T follicular helper cell (primary cell): ENCODE measurements at places on chromosomes 3 and 15.

DNA sequence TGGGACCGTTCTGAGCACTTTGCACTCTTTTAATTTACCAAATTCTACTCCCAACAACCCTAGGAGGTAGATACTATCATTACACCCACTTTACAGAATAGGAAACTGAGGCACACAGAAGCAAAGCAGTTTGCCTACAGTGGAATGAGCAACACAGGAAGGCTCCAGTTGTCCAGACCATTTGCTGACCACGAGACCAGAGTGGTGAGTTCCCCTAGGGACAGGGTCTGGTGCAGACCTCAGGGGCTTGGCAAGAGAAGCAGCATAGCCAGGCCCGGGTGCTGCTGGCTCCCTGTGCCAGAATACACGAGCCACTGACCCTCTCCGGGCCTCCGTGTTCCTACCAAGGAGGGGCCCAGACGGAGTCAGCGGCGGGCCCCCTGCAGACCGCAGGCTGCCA is 26.5 kb downstream of the PLXND1 start:
- DNase-seq, result no peak

DNA sequence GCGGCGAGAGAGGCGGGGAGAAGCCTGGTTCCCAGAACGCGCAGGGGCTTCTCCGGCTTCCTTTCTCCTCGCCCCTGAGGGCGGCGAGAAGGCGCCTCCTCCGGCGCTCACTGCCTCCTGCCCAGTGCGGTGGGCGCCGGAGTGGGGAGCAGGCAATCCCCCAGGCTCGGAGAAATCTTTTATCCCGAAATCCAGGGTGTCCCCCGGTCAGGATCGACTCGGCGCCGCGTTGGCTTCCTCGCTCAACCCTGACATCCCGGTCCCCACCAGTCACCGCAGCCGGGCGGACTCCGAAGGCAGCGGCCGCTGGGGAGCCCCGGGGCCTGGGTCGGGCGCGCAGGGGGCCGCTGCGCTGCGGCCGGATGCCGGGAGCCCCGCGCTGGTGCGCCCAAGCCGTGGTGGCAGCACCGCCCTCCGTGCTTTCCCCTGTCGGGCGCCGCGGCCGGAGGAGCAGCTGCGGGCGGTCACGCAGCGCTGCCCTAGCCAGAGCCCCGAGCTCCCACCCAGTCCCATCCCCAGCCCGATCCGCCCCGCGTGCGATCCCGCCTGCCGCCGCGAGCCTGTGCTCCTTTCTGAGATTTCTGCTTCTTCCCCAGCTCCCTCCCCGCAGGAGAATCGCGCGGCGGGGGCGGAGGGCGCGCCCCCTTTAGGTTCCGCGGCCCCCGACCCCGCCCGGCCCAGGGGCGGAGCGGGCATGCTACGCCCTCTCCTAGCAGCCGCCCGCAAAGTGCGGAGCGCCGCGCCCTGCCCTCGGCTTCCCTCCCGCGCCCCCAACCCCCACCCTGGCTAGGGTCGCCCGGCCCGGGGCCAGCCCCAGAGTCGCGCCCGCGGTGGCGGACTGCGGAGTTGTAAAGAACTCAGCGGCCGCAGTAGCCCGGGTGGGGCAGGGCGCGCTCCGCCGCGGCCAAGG is 683 bp upstream of the CACNA2D3 start:
- DNase-seq, result no peak

DNA sequence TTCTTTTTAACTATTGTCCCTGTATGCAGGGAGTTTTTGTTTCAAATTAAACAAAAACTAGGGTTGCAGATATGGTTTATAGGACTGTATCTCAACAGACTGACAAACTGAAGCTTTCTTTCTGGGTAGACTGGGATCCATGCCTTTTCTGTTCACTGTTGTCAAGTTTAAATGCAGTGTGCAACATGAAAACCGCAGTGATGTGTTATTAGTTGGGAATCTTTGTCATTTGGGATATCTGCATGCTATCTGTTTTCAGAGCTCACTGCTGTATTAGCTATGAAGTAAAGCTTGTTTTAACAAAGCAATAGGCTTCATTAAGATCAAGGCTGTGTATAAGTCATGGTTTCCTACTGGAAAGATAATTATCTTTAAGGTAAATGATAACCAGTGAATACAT is 21.4 kb upstream of the MCF2L2 start:
- no peak for DNase-seq

DNA sequence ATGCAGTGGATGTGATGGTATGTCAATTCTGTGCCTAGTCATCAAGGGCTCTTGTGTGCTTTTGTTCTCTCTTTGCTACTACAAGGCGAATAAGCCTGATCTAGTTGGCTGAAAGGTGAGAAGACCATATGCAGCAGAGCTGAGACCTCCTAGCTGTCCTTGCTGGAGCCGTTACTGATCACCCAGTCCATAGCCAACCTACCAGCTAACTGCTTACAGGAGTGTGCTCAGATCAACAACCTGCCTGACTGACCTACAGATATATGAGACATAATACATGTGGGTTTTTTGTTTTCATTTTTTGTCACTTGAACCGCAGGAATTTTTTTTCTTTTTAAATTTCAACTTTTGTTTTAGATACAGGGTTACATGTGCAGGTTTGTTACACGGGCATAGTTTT is 22.8 kb downstream of the OXSM start:
- DNase-seq, result no peak

DNA sequence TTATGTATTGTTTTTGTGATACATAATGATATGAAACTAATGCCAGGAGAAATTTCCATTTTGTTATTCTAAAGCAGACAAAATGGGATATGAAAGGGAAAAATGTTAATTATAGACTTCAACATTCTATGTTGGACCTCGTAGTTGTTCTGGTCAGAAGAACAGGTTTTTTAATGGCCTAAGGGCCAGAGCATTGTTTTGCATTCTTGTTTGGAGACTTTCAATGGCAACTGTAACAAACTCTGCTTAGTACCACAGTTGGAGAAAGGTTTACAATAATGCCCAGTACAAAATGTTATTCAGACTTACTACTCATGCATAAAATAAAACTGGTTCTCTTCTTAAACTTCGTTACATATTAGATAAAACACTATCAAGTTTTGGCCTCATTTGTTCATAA is 12.2 kb downstream of the PPARG start:
- no peak for DNase-seq

DNA sequence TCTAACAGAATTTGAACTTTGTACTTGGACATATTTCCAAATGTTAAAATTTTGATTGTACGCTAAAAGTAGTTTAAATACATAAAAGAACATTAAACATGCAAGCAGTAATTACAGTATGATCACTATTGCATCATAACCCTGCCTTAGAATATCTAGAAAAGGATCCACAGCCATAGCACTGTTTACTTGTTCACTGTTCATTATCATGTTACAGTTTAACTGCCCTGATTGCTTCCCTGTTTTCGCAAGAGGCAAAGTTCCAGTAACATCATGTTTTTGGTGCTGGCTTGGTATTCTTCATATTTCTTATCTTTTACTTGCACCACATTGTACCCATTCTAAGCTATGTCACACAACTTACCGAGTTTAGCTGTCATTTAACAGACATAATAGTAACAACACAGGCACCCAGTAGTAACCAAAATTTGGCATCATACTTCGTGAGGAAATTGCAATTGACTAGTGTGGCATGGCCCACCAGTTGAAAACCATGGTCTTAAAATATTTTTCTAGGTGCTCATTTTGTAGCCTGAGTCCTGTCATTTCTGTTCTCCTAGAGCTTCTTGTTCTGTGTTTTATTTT is 13.3 kb upstream of the TMEM87A start:
- DNase-seq, result no peak

GRCh38 chr15:25175033-25175788 is 220.4 kb downstream of the SNRPN start:
- no peak for DNase-seq

- DNase-seq, result no peak
Observed at GRCh38 chr3:50248387-50248786, 12.4 kb downstream of the GNAI2 start.

GRCh38 chr15:60191821-60192220 is 187.7 kb downstream of the FOXB1 start:
- no peak for DNase-seq

GRCh38 chr3:88954853-88955252 is 152.6 kb upstream of the EPHA3 start:
- DNase-seq, result no peak

GRCh38 chr3:2554656-2555055 is 456.0 kb downstream of the CNTN4 start:
- DNase-seq, result no peak

GRCh38 chr3:14801668-14802380 is 16.9 kb upstream of the FGD5 start:
- DNase-seq, result no peak

DNA sequence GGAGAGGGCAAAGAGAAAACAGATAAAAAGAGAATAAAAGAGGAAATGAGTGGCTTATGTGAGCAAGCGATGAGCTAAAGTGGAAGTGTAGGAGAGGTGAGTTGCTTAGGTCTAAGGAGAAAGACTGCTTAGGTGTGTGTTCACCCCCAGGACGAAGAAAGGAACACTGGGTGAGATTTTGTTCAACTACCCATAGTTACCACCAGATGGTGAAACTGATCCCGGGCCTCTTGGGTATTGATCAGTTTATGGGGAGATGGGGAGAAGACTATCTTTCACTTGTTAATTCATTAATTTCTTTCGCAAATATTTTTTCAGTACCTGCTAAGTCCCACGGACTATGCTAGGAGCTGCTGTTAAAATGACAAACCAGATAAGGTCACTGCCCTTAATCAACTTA is 33.9 kb downstream of the GAP43 start:
- no peak for DNase-seq

DNA sequence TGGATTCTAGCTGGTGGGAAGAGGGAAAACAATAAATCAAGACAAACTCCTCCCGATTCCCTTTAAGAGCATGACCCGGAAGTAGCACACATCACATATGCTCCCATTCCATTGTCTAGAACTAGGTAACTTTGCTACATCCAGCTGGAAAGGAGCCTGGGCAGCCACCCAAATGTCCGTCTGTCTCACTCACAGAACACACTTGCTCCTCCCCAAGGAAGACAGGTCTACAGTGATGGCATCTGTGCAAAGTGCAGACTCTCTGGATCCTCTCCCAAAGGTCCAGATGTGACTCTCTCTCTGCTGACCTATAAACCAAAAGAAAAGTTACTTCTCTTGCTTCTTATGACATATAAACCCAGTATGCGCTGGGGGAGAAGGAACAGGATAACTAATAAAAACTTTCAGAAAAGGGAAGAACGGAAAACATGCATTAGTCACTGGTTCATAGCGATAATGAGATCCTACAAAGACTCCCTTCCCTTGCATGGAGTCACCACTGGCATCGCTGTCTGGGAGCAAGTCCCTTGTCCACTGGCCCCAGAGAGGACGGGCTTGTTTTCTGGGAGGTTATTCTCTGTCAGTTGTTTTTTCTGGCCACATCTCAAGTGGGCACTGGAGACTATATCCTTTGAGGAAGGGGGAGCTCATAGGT is 29.8 kb upstream of the EPHB3 start:
- no peak for DNase-seq

DNA sequence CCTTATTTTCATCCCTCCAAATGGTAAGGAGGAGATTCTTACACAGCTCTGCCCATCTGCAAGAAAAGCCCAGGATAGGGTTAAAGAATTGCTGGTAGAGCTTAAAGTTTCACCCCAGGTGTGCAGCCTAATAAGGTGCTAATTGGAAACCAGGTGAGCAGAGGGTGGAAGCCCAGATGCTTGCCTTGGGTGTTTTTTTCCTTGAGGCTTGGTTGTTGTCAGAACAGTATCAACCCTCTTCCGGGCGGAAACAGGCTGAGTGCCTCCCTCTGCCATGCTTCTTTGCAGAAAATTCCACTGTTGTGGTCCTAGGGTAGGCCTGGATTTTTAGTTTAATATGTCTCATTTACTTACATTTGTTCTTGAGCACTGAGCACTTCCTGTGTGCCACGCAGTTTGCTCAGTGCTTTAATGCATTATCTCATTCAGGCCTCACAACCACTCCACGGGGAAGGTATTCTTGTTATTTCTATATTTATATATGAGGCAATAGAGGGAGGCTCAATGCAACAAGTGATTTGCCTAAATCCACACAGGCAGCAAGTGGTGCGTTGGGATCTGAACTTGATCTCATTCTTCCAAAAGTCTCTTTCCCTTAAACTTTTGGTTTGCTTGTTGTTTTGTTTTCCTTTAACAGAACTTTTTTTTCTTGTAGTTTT is 115.0 kb upstream of the LRIG1 start:
- no peak for DNase-seq

- no peak for DNase-seq
Observed at GRCh38 chr3:124981472-124981871, 46.9 kb upstream of the MUC13 start.

- DNase-seq, result no peak
Observed at GRCh38 chr3:13513913-13514517, 33.9 kb downstream of the HDAC11 start.

- DNase-seq, result no peak
Observed at GRCh38 chr3:46076606-46077005, 49.3 kb upstream of the XCR1 start.

DNA sequence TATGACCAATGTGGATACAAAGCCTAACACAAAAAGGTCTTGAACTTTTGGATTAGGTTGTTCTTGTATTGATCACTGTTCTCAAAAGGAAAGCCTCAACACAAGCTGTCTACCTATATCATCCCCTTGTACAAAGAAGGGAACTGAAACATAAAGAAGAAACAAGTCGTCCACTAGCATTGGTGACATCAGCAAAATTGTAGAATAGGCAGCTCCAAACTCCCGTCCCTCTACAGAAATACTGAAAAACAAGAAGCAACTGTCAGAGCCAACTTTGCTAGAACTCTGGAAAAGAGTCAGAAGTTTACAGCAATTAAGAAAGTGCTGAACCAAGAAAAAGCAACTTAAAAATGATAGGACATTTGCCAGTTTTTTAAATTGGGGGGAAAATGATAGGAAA is 7.5 kb upstream of the NR1I2 start:
- no peak for DNase-seq

- DNase-seq, result no peak
Observed at GRCh38 chr15:42796955-42797782, 60.2 kb upstream of the CDAN1 start.

DNA sequence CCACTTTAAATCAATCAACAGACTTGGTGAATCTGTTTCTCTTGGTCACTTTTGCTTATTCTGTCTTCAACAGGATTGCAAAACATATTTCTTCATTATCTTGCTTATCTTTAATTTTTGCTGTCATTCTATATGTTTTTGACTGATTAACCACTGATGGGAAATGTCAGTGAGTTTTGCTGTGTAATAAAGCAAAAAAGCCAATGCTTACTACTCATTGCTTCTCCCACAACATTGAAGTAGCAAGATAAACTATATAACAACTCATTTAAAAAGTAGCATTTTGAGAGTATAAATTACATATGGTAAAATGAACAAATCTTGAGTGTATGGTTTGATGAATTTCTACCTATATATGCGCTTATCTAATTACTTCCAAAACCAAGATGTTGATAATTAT is 892 bp downstream of the CD200R1L start:
- no peak for DNase-seq

DNA sequence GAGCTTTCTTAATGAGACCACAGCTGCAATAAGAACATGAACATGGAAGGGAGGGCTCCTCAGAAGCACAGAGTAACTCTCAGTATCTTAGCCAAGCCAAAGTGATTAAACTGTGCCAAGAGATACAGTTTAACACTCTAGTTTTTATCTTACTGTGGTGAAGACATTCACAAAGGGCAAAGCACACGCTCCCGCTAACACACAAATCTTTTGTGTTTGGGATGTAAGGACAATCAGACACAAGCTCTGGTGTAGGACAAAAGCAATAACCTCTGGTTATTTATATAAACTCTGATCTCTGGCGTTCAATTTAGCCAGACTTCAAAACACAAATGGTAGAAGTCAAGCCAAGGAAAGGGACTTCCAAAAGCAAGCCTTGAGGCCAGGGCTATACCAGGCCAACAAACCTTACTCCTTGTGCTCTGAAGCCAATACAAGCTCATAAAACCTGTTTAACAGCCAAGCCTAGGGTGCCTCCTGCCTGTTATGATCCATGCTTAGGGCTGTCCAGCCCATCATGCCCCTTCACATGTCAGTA is 27.8 kb downstream of the DPH3 start:
- no peak for DNase-seq
